ENCODE measurements at places on chromosomes 2 and 18.

DNA sequence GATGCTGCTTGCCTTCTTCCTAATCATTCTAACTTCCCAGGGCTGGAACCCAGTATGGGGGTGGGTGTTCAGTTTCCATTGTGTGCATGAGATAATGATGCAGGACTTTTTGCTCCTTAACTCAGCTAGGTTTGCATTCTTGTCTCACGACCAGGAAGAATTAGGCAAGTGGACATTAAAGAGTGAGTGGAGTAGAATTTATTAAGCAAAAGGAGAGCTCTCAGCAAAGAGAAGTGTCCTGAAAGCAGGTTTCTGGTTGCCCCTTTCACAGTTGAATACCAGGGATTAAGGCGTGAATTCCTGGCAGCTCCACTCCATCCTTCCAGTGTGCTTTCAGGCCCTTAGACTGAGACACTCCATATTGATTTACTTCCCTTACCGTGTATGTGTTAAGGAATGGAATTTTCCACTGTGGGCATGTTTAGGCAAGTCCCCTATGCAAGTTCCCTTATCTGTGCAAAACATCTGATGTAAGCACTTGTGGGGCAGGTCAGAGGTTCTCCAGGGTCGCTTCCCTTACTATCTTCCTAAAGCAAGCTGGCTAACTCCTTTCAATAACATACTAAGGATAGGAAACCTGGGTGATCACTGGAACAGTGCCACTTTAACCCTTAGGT is 126.5 kb downstream of the GPR39 start:
- peak; percentile 69 for DNase-seq

- DNase-seq: no peak
These were observed 36.5 kb downstream of the ROCK2 start for GRCh38 chr2:11307764-11308415.

- DNase-seq: no peak
These were observed 41.3 kb downstream of the LHCGR start for GRCh38 chr2:48714245-48714644.

DNA sequence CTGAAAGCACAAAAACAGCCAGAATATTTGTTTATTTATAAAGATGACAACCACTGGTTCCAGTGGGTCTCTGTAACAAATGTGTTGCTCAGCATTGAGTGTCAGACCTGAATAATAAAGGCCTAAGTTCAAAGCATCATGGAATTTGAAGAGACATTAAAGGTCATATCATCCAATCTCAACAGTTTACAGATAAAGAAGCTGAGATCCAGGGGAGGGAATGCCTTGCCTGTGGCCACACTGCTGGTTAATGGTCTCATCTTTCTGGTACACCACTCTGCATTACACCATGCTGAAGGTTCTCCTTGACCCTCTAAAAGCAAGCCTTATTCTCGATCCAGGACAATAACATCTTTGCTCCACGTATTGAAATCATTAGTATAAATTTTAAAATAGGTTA is 446.5 kb upstream of the ACVR2A start:
- DNase-seq: no peak

GRCh38 chr2:84477886-84478285 is 18.8 kb upstream of the SUCLG1 start:
- no peak for DNase-seq

- no peak for DNase-seq
These were observed 207.7 kb downstream of the TNS1 start for GRCh38 chr2:217795067-217795466.

GRCh38 chr18:54239091-54239490 is 14.6 kb upstream of the MBD2 start:
- DNase-seq: no peak

DNA sequence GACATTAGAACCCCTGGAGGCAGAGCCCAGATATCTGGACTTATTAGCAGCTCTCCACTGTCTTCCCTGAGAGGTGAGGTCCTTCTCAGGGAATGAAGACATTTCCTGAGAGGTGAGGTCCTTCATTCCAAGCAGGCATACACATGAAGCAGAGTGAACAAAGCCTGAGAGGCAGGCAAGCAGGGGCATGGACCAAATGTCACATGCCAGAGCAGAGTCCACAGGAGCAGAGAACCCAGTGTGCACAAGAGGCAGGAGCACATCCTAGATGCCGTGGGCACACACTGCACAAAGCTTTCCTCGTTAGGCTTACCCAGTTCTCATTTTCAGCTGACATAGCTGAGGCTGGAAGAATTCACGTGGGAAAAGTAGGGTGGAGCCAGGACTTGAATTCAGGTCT is 759.9 kb upstream of the HS6ST1 start:
- DNase-seq: no peak

DNA sequence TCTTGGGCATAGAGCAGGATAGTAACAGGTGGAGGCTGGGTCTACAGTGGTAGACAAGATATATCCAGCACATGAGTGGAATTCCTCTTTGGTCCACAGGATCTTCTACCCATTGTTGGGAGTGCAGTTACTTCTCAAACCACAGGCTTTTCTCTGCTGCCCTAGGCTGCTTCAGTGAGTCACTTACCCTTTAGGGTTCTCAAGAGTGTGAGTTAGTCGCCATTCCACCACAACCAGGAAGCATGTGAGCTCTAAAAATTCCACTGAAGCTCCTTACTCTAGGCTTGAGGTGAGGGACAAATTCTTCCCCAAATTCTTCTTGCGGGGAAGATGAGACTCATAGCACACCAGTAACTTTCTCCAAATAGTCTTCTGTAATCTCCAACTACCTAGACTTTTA is 189.4 kb downstream of the PLCL1 start:
- DNase-seq: no peak

DNA sequence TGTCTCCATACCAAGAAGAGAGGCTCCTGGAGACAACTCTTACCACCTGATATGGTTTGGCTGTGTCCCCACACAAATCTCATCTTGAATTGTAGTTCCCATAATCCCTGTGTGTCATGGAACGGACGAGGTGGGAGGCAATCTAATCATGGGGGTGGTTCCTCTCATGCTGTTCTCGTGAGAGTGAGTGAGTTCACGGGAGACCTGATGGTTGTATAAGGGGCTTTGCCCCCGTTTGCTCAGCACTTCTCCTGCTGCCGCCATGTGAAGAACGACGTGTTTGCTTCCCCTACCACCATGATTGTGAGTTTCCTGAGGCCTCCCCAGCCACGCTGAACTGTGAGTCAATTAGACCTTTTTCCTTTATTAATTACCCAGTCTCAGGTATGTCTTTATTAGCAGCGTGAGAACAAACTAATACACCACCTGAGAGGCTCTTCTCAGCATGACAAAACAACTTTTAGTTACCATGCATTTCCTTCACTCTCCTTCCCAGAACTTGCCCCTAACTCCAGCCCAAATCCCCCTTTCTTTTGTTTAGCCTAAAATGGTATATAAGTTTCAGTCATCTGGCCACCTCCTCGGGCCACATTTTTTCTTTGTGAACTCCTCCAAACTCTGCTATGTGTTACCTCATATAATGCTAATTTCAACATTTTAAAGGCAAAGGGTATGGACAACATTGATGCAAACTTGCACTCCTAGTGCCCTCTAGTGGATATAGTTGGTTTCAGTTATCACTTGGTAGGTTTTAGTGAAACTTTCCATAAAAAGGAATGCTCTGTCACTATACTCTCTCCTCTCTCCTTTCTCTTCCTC is 58.6 kb upstream of the SLC25A52 start:
- peak; percentile 79 for DNase-seq

- DNase-seq: no peak
These were observed 1296.0 kb upstream of the ZEB2 start for GRCh38 chr2:145815933-145816332.

- no peak for DNase-seq
These were observed 93.8 kb upstream of the COPS8 start for GRCh38 chr2:236991874-236992273.

DNA sequence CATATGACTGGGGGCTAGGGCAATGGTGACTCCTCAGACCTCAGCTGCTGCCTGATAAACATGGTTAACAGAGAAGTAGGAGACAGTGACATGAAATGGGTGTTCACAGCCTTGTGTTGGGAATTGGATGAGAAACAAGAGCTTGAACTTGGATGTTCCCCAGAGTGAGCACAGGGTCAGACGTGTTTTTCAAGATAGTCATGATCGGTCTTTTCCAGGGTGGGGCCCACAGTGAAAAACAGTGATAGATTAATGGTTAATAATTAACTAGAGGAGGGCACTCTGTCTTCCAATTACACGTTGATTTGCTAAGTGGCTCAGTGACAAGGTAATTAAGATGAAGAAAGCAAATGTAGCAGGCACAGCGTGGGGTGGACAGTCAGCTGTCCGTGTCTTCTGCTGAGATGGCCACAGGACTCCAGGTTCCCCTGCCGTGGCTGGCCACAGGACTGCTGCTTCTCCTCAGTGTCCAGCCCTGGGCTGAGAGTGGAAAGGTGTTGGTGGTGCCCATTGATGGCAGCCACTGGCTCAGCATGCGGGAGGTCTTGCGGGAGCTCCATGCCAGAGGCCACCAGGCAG is at the start of gene UGT1A3:
Gene UGT1A3, plus strand, starts transcription at position 320 of the 579 bp plus-strand sequence. Its CDS starts 85 bp downstream, at position 405.
- DNase-seq: no peak

DNA sequence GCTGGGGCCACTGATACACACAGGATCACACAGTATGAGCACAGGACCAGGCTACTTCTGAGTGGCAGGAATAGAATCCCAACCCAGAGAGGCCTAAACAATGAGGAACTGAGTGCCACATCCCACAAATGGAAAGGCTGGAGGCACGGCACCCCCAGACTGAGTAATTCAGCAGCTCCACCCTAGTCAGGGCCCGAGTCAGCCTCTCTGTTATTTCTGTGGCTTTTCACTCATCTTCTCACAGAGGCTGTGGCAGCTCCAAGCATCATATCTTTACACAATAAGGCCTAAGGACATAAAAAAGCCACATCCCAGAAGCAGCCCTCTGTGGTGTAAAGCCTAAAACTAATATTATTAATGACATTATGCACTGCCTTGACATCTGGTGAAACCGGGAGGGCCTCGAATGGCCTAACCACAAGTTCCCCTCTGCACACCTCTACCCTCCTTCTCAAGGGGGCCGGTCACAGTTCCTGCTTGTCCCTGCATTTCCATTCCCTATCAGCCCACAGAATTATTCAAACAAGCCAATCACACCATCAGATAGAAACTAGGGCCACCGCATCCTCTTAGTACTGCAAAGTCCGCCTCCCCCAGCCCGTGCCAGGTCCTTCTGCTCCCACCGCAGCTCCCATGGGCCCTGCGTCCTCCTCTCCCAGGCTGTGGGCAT is 12.5 kb upstream of the MAL start:
- DNase-seq: peak; percentile 81

DNA sequence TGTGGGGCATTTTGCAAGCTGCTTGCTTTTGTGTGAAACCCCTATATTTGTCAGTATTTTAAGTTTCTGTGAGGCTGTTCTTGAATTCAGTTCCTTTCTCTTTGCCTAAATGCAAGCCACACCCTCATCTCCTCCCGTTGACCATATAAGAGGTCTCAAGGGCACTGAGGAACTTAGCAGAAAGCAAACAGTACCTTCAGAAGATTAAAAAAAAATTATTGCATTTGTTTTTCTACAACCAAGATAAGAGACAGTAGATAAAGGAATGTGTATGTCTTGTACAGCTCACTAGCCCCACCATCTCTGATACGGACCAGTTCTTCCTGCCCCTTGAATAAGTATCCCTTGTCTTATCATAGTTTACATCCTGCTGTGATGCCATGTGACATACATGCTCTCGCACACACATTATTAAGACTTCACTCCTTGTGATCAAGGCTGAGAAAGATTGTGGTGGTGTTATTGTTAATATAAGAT is 64.2 kb downstream of the NPAS2 start:
- DNase-seq: no peak

GRCh38 chr2:8803658-8804379 is 33.6 kb downstream of the KIDINS220 start:
- peak; percentile 50 for DNase-seq

- peak; percentile 6 for DNase-seq
These were observed 41.7 kb upstream of the MALL start for GRCh38 chr2:110157153-110157793.

- no peak for DNase-seq
These were observed 43.2 kb downstream of the NCKAP5 start for GRCh38 chr2:133525090-133525489.

DNA sequence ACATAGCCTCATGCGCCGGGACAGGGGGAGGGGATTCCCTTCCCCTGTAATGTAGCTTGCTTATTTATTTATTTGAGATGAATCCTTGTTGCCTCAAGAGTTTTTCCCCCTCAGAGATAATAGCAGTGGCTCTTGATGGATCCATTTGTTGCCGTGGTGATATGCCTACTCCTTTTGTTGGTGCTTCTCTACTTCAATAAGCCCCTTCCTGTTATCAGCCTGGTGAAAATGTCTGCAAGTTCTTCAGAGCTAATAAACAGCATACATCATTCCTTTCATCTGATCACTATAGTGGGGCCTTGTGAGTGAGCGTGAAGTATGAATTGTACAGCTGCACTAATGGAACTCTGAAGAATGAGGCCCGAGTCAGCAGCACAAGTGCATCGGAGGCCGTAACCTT is 19.4 kb downstream of the FZD5 start:
- no peak for DNase-seq

GRCh38 chr18:39675906-39676305 is 2110.3 kb upstream of the CELF4 start:
- peak; percentile 79 for DNase-seq

- DNase-seq: no peak
These were observed 13.9 kb upstream of the LMAN1 start for GRCh38 chr18:59372975-59373374.

DNA sequence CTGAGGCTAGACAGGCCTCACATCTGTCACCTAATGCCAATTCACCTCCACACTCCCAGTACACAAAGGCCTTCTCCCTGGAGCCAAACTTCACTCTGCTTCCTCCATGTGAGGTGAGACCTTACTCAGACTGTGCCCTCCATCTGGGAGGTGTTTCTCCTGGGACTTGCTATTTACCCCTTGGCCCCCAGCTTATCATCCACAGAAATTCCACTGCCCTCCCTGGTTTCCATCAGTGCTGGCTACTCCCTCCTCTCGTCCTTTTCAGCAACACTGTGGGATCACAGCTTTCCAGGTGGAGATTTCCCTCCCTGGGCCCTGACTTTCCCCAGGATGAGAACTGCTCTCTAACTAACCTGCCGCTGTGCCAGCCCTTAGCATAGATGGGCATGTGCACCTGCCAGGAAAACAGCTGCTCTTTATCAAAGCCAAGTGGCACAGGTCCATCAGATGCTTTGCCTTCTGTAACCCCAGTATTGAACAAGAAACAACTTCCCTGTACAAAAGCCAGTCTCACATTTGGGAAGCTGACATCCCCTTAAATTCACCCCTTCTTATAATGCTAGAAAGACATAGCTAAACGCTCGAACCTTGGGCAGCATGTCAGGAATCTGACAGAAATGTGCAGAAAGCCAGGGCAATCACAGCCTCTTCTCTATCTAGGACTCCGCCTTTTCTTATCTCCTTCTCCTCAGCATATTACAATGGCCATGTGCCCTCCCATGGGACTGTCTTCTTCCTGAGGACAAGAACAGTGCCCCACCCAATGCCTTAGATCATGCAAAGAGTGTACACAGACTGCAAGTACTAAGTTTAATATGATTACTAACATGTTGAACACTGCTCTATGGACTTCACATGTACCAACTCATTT is 535.5 kb upstream of the ID2 start:
- no peak for DNase-seq

DNA sequence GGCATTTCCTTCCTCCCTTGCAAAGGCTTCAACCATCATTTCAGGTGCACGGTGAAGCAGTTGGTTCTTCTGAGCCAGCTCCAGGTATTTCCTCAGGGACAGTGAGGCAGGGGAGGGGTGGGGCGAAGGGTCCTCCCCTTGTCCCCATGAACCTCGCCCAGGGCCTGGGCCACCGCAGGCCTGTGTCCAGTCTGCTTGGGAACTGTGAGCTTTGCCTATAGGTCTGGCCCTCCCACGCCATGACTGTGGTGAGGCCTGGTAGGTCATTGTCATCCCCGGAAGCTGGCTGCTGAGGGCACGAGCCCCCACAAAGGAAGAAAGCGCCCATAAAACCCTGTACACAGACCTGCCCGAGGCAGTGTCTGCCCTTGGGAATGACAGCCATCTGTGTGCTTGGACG is 134.3 kb downstream of the ACKR3 start:
- DNase-seq: no peak
